ENCODE measurements at places on chromosomes 7 and 10.
A peak's percentile ranks its signal among the peaks of the same experiment; 100 is the strongest.

GRCh38 chr7:16338065-16338464, 83.3 kb downstream of the CRPPA start:
- no peak for DNase-seq

DNA sequence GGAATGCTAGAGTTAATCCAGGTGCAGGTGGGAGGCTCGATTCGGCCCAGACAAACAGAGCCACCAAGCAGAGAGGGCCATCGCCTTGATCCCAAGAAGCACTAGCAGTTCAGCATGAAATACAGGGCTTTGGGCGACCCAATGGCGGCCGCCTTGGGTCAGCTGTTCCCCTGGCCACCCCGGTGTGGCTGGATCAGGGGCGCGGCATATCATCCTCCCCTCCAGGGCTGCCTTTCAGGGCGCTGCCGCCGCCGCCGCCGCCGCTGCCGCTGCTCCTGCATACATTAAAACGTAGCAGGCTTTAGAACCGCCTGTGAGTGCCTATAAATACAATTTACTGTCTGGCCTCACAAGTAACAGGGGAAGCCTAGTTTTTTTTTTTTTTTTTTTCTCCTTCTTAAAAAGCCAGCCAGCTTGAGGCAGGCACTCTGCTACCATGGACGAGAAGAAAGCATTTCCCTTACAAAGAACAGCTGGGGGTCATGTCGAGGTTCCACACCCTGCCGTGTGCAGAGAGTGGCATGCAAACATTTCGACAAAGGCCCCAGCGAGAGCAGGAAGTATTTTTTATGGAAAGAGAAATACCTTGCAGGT, 57.7 kb upstream of the EFCAB10 start:
- peak; percentile 82 for DNase-seq

DNA sequence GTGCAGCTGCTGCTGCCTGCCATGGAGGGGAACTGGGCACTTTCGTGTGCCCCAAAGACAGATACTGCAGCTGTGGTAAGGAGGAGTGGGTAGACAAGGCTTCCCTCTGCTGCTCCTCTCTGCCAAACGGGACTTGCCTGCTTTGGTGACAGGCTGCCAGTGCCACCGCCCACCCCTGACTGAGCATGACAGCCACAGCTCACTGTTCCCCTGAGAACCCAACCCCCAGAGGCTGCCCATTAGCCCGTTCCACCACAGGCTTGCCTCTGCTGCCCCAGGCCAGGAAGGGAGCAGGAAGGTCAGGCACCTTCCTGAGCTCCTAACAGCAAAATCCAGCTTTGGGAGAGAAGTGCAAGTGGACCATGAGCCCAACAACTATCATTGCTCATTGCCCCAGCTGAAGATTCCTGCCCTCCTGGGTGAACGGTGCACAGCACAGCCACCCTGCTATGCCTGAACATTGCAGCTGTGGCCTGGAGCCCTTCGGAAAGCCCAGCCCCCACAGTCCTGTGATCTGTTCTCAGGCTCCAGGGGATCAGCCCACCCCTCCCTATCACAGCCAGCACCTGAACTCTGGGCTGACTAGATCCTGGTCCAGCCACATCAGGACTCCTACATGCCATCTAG, 58.7 kb upstream of the ANTXRL start:
- DNase-seq, result no peak

DNA sequence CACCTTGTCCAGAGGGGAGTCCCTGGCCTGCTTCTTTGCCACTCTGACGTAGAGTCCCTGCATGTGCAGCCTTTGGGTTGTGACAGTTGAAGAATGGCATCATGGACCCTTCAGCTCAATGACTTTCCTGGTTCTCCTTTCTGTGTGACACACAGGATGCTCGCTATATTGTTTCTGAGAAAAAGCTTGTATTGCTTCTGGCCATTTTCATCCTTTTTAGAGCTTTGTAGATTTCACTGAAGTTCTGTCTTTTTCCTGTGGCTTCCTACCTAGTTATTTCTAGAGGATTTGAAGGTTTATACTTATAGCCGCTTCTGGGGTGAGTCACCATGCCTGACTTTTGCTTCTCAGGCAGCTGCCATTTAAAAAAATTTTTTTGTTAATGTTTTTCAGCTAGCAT, 27.0 kb downstream of the SND1 start:
- no peak for DNase-seq

DNA sequence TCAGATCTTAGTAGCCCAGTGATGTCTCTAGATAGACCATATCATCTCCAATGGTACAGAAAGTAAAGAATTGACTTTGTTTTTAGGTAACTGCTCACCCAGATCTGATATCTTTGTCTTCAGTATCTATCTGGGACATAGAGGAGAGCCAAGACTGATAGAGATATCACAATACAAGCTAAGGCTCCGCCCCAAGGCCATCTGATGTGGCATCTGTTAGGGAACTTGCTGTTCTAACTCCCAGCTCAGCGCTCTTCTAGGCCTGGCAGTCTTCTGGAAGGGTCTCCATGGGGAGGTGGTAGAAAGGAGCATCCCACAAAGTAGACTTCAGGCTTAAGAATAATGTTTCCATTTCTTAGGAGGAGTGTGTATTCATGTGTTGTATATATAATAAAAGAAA, 88.4 kb upstream of the SAMD8 start:
- DNase-seq, result no peak

- DNase-seq, result no peak
These were observed 61.9 kb upstream of the NKX6-2 start for GRCh38 chr10:132847856-132848255.

DNA sequence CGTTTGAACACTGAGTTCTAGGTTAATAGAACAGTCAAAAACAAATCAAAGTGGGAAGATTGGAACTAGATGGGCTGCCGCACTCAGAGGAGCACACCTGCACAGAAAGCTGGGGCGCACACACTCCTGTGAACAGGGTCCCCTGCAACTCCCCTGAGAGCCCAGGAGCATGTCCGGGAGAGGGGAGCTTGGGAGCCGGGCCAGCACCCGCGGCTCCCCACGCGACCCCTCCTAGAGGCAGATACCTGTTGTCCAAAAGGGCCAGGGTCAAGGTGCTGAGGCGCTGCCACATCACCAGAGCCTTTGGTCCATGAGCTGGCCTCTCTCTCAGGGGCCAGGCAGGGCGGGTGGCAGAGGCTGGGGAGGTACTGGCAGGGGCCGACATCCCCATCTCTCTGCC, 5.6 kb downstream of the NKX6-2 start:
- DNase-seq, result no peak

- DNase-seq, result no peak
These were observed 140.9 kb upstream of the MKLN1 start for GRCh38 chr7:131186816-131187215.

DNA sequence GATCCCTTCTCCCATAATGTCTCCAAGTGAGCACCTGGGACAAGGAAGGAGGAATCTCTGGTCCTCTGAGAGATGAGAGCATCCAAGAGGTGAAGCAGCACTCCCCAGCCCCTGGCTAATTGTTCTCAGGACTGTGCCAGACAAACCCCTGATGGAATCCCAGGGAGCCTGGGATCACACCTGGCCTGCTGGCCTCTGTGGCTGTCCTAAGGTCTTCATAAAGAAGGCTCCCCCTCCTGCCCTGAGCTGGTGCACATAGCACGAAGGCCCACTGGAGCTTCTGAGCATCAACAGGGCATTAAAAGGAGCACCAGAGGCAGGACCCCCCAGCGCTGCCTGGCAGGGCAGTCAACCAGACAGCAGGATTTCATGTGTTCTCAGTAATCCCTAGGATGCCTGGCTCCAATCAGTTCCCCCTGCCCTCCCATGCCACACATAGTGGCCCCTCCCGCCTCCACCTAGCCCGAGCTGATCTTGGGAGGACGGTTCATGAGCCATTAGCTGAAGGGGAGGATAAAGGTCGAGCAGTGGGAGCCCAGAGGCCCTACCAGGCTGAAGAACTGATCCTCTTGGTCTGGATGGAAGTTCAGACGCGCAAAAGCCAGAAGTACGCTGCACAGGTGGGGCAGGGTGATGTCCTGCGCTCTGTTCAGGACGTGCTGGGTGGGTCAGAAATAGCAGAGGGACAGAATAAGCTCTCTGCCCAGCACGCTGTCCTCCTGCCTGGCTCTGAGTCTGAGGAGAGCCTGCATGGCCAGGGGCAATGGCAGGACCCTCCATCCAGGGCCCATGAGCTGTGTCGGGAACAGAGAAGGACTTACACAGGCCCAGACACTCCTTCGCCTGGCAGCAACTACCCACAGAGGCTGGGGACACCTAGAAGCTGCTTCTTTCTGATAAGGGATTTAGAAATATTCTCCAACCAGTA, 8.4 kb downstream of the TBRG4 start:
- DNase-seq, result no peak

GRCh38 chr10:54363390-54363789, 437.6 kb downstream of the PCDH15 start:
- no peak for DNase-seq

DNA sequence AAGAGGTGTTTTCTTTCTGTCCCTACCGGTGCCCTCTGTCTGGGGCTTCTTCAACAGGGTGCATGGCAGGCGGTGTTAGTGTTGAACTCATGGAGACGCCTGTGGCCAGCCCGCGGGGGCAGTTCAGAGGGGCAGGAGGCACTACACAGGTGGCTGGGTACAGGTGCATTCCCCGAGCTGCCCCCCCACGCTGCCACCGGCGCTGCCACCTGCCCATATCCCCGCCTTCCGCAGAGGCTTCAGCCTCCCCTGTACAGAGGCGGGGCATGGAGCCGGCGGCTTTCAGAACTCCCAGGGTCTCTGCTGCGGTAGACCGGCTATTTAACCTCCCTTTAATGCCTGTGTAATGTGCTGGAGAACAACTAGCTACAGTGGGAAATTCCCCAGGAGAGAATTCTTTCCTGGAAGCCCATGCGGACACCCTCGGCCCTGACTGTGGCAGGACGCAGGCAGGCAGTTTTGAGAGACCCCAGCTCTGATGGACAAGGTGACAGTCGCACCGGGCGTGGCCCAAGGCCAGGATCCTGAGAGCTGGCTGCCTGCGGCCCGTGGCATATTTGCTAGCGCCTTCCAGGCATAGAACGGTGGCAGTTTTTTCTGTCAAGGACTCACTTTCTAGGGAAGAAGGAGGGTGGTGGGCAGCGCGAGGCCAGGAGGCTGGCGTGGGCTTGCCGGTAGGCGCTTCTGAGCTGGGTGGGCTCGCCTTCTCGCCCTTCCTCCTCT, 53.7 kb upstream of the ZNF32 start:
- no peak for DNase-seq

GRCh38 chr7:128909625-128910568, 612 bp downstream of the KCP start:
- DNase-seq, result no peak

GRCh38 chr7:142876991-142877910, 8.3 kb downstream of the TRPV6 start:
- no peak for DNase-seq

GRCh38 chr7:151599401-151600227, 79.9 kb upstream of the RHEB start:
- DNase-seq, result no peak

- DNase-seq, result no peak
These were observed 14.2 kb upstream of the FOXK1 start for GRCh38 chr7:4667776-4668509.

- no peak for DNase-seq
These were observed 144.4 kb upstream of the CELF2 start for GRCh38 chr10:10873289-10873688.

- no peak for DNase-seq
These were observed 8.3 kb upstream of the EDRF1 start for GRCh38 chr10:125711110-125711750.

DNA sequence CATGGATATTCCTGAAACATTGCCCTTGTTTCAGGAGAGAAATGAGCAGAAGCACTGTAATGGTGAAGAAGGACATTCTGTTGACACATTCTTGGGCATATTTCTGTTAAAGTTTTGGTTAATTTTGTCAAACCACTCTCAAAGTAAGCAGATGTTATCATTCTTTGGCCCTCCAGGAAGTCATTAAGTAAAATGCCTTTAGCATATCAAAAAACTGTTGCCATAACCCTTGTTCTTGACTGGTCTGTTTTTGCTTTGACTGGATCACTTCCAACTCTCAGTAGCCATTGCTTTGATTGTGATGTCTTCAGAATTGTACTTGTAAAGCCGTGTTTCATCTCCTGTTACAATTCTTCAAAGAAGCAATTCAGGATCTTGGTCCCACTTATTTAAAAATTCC, 404.3 kb upstream of the LRRTM3 start:
- DNase-seq, result no peak

DNA sequence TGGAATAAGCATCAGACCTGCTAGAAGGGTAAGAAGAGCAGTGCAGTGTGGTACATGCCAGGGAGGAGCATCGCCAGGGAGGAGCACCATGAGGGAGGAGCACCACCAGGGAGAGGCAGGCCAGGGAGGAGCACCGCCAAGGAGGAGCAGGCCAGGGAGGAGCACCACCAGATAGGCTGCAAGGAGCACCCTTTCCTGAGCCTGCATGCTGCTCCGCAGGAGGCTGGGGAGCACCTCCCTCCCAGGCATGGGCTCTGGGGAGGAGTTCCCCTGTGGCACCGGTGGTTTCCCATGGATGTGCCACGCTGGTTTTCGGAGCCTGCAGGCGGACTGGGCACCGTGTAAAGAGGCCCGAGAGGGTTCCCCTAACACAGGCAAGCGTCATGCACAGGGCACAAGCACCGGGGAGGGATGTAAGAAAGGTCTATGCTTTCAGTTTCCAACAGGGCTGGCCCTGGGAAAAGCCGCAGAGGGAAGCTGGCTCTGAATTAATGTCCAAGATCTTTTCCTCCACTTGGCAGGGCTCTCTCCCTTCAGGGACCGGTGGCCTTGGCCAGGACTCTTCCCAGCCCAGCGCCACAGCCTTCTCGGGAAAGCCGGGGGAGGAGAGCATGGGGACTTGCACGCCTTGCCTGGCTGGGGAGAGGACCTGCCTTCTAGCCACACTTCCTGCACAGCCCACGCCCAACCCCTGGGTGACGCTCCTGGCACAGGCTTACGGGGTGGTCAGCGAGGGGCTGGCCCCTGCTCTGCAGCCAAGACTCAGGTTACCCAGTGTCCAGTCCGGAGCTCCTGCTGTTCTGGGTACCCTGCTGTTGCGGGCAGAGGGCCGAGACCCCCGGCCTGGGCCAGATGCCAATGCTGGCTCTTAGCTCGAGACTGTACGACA, 11.5 kb upstream of the GPER1 start:
- no peak for DNase-seq

DNA sequence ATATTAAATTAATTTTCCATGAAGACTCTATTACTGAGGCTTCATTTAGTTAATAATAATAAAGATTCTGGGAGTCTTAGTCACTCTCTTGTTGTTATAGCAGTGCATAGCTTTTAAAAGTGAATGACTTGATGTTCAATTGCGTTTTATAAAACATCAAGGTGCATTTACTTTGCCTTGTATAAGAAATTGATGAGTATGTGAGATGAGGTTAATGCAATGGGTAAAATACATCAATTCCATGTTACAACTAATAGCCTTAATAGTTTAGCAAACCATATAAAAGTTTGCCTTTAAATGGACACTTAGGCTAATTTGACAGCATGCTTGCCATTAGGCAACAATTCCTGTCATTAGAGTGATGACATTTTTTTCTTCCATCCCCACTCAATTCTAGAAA, 173.6 kb upstream of the TEX47 start:
- no peak for DNase-seq

GRCh38 chr7:96998333-96998732, 7.0 kb upstream of the DLX6 start:
- DNase-seq, result no peak

GRCh38 chr7:76151932-76152331, 49.8 kb upstream of the SRRM3 start:
- no peak for DNase-seq
